Type B pancreatic cell (in vitro differentiated cells): ENCODE measurements at places on chromosomes 2 and 18.

GRCh38 chr2:165665614-165666013 is 128.4 kb downstream of the GALNT3 start:
- no peak for DNase-seq

- no peak for DNase-seq
Measured at GRCh38 chr18:4399929-4400328, 55.2 kb downstream of the DLGAP1 start.

DNA sequence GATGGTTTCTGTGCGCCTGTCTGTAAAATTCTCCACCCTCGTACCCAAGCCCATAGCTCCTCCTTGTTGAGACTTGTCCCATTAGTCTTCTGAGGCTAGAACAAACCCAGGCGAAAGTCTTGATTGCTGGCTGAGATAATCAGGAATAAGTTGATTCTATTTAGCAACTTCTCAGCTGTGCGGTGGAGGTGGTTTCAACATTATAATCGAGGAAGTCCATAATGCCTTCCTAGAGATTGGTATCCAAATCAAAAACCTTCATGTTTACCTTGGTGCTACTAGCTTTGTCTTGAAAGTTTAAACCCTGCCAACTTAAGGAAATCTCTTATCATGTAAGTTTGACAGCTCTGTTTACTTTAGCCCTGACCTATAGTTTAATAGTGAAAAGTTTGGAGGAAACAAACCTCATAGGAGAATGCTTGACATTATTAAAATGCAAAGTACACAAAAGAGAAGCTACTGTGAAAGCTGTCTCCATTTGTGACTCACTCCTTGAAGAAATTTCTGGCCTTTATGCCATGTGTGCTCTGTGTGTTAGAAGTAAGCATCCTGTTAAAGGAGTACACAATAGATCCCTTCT is 36.6 kb upstream of the DSC1 start:
- DNase-seq: no peak

- DNase-seq: no peak
Measured at GRCh38 chr2:26818255-26818654, 29.7 kb upstream of the DPYSL5 start.

DNA sequence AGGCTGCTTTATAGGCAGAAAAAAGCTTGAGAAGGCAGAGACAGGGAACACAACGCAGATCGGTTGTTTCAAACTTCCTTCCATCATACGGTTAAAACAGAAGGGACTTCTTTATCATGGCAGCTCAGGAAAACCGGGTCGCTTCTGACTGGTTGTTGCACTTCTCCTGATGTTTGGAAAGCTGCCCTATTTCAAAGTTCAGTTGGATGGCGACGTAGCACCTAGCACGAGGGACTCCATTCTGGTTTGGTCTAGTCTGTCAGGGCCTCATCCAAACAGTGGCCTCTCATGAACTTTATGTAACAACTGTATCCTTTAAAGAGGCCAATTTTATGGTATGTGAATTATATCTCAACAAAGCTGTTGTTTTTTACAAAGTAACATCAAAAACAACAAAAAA is 210.1 kb upstream of the RAB12 start:
- DNase-seq: no peak

DNA sequence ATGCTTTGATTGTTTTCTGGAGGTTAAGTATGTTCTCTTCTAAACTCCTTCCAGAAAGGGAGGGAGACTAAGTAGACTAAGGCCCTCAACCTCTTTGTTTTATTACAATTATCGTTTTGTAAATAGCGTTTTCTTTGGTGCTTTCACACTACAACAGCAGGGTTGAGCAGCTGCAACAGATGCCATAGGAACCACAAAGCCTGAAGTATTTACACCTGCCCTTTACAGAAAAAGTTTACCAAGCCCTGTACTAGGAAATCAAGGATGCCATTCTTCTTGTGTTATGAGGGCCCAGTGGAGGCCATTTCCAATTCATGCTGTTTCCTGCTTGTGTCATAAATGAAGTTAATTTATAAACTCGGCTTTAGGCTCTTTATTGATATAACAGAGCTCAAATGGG is 914.8 kb downstream of the DCDC2C start:
- DNase-seq: no peak
